ENCODE measurements at places on chromosomes 16 and 17.

- DNase-seq, result no peak
Measured at GRCh38 chr17:40532520-40533253, 31.3 kb upstream of the TNS4 start.

- DNase-seq, result no peak
Measured at GRCh38 chr17:67655478-67656148, 62.1 kb upstream of the NOL11 start.

DNA sequence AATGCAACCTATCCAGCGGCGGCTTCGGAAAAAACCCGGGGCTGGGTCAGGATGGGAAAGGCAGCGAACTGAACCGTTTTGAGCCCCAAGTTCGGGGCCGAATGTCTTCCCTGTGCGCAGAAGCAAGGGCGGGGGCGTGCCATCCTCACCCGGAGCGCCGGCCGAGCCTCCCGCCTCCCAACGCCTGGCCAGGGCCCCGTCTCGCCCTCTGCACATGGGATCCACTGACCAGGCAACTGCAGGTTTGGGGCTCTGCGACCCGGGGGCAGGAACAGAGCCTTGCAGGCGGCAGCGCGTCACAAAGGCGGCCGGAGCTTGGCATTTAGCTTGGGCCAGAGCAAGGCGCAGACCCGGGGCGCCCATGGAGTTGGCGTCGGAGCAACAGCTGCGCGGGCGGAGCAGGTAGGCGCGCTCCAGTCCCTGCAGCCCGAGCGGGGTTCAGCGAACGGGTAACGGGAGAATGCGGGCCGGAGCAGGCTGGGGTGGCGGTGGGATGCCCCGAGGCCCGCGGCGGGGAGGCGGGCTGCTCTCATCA lies at the start of gene FBXO39:
Gene FBXO39, plus strand, starts transcription at position 345 of the 535 bp plus-strand sequence. CDS start 3,654 bp downstream, outside the sequence.
- no peak for DNase-seq

DNA sequence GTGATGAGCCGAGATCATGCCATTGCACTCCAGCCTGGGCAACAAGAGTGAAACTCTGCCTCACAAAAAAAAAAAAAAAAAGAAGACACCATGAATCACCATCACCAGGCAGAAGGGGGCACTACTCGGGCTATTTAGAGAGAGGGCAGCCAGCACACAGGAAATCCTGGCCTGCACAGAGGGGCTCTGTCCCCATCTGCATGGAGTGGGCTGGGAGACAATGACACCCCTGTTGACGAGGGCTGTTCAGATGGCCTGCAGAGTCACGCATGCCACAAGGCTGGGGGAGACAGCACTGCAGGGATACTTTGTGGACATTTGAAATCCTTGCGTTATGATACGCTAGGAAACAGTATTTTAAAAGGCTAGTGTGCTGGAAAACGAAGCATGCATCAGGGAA lies 48.3 kb downstream of the CUEDC1 start:
- DNase-seq, result no peak

GRCh38 chr16:14129502-14129901 lies 58.4 kb downstream of the MRTFB start:
- DNase-seq, result no peak

- DNase-seq, result no peak
Measured at GRCh38 chr17:40124279-40125141, 2.7 kb downstream of the MSL1 start.

All from B cell (primary cell).